ENCODE measurements at places on chromosomes 7 and 10.

GRCh38 chr10:123266971-123267370, 112.8 kb downstream of the BUB3 start:
- no peak for DNase-seq

GRCh38 chr7:73881352-73882046, 20.5 kb downstream of the TMEM270 start:
- peak; percentile 12 for DNase-seq

DNA sequence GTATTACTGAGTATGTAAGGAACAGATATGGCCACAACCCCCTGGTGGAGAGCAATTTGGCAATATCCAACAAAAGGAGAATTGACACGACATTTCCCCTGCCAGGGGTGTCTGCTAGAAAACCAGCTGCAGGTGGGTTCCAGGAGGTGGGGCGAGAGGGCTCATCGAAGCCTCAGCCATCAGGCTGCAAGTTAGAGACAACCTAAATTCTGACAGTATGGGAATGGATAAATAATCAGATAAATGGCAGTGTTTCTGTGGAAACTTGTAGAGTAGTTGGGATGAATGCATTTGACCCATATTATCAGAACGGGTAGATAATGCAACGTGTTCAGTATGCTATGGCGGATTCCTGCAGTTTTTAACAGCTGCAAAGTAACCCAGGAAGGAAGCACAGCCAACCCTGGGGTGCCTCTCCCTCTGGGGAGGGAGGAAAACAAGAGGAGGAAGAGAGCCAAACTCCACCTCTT, 3.5 kb downstream of the TMEM273 start:
- no peak for DNase-seq

- no peak for DNase-seq
Observed at GRCh38 chr7:92489634-92490033, 11.9 kb upstream of the ERVW-1 start.

GRCh38 chr10:34058845-34059614, 724.6 kb upstream of the NRP1 start:
- no peak for DNase-seq
